Neuronal stem cell (in vitro differentiated cells): ENCODE measurements at places on chromosomes 6 and 20.

DNA sequence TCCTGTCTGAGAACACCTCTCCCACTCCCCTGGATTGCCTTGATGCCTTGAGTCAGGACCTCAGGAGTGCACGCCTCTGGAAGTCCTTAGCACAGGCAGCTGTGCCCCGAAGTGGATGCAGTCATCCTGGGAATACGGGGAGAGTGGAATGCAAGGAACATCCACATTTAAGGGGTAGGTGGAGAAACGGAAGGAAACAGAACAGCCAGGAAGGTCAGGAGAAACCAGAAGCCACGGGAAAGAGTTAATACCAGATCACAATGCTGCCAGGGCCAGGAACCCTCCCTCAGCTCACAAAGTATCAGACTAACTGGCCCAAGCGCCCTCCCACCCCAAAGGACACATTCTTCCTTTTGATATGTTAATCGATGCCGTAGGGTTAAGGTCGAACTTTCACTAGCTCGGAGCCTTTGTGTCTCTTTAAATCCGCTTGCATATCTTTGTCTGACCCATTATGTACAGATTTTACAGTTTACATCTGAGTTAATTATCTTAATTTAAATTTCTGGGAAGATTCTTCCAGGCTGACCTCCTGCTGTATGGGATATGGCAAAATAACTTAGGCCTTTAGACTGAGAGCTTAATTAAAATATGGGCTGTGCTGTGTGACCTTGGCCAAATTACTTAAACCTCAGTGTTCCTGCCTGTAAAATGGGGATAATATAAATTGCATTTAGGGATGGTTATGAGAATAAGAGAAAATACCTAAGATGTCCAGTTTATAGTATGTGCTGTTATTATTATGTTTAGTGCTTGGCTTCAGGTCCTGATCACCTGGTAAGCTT is 24.0 kb upstream of the CCND3 start:
- DNase-seq = peak; percentile 86

GRCh38 chr6:163782436-163783003 is 368.0 kb downstream of the QKI start:
- no peak for DNase-seq

DNA sequence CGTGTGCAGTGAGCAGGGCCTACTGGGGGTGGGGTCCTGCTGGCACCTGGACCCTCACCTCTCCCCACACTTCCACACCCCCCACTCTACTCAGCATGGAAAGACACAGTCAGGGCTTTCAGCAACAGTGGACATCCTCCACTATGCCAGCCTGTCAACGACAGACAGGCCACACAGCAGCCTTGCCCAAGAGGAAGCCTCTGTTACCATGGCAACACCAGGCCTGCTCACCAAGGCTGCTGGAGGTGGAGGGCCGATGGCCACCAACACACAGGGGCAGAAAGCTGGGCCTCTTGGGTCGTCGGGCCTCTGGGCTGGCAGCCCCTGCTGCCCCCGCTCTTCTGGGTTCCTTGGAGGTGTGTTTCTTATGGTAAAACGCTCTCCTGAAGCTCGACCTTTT is 13.6 kb downstream of the BNIP5 start:
- peak; percentile 33 for DNase-seq

DNA sequence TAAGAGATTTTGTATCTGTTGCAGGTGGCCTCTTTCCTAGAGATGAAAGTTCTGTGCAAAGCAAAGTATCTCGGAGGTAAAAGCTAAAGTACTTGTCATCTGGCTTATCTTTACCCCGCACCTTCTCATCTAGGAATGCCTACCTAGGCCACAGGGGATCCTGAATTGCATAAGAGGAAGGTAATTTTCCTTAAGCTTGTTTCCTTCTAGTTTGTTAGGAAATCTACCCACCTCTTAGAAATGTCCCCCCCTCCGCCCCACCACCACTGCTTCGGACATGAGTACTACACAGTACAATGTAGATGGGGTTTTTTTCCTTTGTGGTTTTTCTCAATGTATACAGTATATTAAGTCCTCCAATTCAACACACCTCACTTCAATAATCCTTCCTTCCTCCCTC is 21.5 kb downstream of the FOXC1 start:
- DNase-seq = no peak

DNA sequence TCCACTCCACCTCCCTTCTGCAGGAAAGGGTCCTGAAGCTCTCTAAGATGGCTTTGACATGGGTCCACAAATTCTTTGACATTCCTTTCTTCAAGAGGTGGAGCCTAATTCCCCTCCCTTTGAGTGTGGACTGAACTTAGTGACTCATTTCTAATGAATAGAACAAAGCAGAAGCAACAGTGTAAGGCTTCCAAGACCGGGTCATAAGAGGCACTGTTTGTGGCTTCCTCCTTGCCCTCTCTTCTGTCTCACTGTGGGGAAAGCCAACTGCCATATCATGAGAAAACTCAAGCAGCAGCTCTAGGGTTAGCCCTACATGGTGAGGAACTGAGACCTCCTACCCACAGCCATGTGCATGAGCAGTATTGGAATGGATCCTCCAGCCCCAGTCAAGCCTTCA is 5.9 kb upstream of the CDK5RAP1 start:
- DNase-seq = no peak

DNA sequence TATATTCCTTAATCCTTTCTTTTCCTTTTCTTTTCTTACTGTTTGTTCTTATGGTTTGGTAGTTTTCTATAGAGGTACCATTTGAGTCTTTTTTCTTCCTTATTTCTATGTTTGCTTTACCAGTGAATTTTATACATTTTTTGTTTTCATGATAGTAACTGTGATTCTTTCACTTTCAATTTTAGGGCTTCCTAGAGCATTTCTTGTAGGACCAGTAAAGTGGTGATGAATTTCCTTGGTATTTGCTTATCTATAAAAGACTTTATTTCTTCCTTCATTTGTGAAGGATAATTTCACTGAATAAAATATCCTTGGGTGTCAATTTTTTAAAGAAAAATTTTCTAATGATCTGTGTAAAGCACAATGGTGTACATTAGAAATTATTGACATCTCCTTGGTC is 637.4 kb downstream of the CD109 start:
- no peak for DNase-seq

- DNase-seq = no peak
Observed at GRCh38 chr6:118953391-118953790, 18.4 kb upstream of the MCM9 start.

GRCh38 chr20:11976966-11977365 is 59.3 kb downstream of the BTBD3 start:
- DNase-seq = no peak

DNA sequence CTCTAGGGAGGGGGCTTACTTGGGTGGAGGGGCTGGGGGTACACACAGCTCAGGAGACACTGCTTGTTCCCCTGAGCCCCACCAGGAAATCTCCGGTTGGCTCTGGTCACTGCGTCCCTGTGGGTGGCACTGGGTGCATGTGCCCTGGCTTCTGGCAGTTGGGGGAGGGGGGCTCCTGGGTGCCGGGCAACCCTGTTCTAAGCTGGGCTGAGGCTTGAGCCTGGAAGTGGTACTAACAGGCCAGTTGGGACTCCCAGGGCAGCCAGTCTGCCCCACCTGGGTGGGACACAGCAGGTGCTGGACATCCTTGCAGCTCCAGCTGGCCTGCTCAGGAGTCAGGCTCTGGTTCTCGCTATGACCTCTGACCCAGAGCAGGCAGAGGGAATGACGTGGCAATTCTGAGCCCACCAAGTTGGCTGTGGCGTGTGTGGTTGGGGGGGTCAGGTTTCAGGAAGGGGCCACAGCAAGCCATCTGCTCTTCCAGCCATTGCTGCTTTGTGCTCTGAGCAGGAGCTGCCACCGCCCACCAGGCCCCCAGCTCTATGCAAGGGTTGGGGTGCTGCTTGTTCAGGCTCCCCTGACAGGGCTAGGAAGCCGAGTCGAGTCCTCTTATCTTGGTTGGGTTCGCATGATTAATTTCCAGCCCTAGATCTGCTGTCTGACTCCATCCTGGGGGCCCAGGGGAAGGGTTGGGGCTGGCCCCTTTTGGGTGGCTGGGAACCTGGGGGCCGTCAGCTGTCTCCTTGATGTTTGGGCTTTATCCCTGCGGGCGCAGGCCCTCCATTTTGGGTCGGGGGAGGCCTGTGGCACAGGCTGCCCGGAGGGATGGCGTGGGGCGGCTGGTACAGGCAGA is 590 bp downstream of the C20orf204 start:
- DNase-seq = no peak

DNA sequence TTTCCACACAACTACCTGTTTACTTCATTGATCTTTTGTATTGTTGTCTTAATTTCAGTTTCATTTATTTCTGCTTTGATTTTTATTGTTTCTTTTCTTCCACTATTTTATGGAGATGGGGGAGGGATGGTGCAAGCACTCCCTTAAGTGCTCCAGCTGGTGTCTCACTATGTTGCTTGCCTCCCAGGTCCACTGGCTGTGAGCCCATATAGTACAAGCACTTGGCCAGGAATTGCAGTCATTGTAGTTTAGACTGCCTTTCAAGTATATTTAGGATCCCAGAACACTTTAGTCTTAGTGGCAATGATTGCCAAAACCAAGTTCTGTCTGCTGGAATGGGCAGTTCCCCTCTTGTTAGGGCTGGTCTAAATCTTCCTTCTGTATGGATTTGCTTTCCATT is 34.9 kb upstream of the MAN1A1 start:
- no peak for DNase-seq

DNA sequence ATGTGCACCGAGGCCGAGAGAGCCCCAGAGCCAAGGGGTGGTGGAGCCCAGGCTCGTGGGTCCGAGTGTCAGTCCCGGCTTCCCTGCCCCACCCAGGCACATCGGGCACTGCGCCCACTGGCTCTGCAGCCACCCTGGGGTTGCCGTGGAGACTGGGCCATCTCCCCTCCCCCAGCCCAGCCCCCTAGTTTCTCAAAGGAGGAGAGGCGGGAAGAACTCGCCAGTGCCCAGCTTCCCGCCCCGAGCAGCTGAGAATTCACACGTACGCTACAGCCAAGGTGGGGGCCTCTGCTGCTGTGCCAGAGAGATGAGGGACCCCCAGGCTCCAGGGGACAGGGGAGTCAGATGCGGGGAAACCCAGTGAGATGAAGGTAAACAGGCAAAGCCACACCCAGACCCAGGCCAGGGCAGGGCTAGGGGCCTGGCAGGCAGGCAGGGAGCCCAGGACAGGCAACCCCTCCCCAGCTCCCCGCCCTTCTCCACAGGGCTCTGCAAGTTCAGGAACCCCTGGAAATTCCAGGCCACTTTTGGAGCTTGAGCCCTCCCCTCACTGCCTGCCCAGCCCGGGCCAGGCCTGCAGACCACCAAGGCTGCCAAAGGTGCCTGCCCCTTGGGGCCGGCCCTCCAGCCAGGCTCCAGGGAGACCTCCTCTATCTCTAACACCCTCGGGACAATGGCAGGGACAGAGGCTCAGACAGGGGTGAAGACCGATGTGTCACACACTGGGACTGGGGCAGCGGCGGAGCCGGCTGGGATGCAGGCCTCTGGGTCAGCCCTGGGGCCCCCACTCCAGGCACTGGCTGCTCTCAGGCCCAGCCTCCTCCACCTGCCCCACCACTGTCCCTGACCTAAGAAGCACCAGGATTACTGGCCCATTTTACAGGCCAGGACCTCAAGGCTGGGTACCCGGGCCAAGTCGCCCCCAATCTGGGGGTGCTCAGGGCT is 6.0 kb downstream of the LAMA5 start:
- no peak for DNase-seq

GRCh38 chr20:19317237-19318069 is 105.0 kb downstream of the SLC24A3 start:
- no peak for DNase-seq

DNA sequence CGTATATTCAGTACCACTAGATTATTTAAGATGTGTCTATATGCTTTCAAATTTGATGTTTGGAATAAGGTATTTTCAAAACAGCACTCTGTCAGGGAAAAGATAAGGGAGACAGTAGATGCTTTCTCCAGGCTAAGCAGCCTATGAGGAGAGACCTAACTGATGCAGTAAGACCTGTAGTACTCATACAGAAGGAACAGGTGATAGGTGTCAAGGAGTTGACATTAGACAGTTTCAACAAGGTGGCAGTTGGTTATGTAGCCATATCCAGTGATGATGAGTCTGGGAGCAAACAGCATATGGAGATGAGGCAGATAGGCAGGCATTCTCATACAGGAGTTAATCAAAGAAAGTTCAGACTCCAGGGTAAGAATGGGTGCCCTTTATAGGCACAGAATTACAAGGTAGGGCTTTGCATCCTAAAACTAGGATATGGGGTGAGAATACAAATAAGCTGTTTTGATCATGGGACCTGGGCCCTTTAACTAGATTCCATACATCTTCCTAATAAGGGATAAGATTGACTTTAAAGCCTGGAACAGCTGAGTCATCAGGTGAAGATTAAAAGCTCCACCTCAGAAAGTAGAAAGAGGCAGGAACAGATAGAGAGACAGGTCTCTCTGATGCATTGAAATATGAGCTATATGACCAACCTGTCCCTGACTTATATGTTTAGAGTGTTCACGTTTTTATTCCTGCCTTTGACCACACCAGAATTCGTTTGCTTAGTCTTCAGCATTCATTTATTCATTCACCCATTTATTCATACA is 7.9 kb downstream of the RSPH4A start:
- no peak for DNase-seq

- no peak for DNase-seq
Observed at GRCh38 chr20:17418737-17419136, 112.4 kb downstream of the BFSP1 start.

DNA sequence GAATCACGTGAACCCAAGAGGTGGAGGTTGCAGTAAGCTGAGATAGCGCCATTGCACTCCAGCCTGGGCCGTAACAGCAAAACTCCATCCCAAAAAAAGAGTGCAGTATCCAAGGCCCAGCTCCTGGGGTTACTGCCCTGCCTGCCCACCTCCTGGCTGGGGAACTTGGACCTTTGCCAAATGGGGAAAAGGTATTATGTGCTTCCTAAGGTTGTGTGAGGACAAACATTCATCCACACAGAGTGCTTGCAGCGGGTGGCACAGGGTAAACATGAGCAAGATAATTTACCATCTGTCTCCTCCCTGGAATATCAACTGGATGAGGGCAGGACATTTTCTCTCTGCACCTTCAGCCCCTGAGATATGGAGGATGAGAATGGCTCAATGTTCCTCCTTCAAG is 94.9 kb upstream of the POPDC3 start:
- no peak for DNase-seq

DNA sequence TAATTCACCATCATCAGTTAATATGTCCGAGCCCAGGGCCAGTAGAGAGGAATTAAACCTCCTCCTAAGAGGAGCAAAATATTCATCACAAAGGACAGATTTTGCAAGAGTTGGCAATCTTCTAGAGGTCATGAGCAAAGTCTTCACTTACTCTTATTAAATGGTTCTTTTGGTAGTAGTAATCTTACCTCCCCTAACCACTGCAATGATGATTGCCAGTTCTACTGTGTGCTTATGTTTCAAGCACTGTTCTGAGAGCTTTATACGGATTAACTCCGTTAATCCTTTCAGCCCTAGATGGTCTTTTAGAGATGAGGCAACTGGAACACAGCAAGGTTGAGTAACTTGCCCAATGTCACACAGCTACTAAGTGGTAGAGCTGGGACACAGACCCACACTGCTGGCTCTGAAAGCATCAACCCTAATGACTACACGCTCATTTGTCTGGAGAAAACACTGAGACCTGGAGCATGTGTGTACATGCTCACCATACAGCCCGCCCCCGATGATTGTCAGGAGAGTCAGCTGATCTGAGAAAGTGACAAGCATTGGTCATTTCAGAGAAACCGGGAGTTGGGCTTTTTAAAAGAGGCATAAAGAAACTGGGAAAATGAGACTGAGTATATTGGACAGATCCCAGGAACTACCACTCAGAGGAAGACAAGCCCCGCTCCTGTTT is 276.0 kb downstream of the NRN1 start:
- no peak for DNase-seq

GRCh38 chr6:884570-884969 is 191.6 kb upstream of the EXOC2 start:
- DNase-seq = no peak
